MCF 10A (cell line): ENCODE measurements at places on chromosomes 13 and 19.

GRCh38 chr13:50626101-50626547 lies 217.4 kb downstream of the DLEU7 start:
- H3K4me3 ChIP-seq, result no peak overlapping the region
- no peaks in the 10 kb centered on the region for H3K36me3 ChIP-seq
- DNase-seq, result peak; percentile 80
- H3K4me1 ChIP-seq, result no peaks in the 10 kb centered on the region

GRCh38 chr13:93953841-93954240 lies 525.6 kb downstream of the DCT start:
- no peaks in the 10 kb centered on the region for H3K36me3 ChIP-seq
- no peaks in the 10 kb centered on the region for H3K27me3 ChIP-seq
- no peak overlapping the region for H3K4me3 ChIP-seq
- no peak overlapping the region for H3K27ac ChIP-seq

GRCh38 chr19:48454150-48454730 lies 1.1 kb upstream of the KCNJ14 start:
- no peak overlapping the region for H3K4me3 ChIP-seq
- peaks cover 78% of the 10 kb centered on the region for H3K36me3 ChIP-seq
- peaks cover 9% of the 10 kb centered on the region for H3K4me1 ChIP-seq
- H3K27ac ChIP-seq, result peak overlapping the region; percentile 60

GRCh38 chr13:76398425-76398824 lies 487.8 kb downstream of the KCTD12 start:
- H3K27ac ChIP-seq, result no peak overlapping the region
- H3K27me3 ChIP-seq, result no peaks in the 10 kb centered on the region
- H3K4me1 ChIP-seq, result peaks cover 8% of the 10 kb centered on the region
- H3K4me3 ChIP-seq, result no peak overlapping the region
- H3K36me3 ChIP-seq, result no peaks in the 10 kb centered on the region
- peak; percentile 45 for DNase-seq

DNA sequence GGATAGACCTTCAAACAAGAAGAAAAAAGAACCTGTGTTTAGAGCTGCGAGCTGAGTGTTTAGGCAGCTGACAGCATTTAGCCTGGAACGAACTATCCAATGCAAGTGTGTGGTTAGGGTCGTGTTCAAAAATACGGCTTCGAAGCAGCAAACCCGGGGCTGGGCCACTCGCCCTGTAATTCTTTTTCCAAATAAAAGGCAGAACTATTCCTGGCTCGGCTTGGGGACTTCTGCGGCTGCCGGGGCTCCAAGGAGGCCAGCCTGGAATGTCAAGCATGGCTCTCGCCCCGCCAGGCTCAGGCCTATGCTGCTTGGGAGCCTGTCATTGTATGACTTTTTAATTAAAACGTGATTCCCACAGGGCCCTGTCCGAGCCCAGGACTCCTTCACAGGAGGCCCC lies 51.7 kb upstream of the KLF2 start:
- H3K4me3 ChIP-seq, result no peak overlapping the region
- H3K27ac ChIP-seq, result no peak overlapping the region
- no peak for DNase-seq
- no peaks in the 10 kb centered on the region for H3K36me3 ChIP-seq
- H3K27me3 ChIP-seq, result peaks cover 23% of the 10 kb centered on the region
- H3K4me1 ChIP-seq, result peaks cover 6% of the 10 kb centered on the region

DNA sequence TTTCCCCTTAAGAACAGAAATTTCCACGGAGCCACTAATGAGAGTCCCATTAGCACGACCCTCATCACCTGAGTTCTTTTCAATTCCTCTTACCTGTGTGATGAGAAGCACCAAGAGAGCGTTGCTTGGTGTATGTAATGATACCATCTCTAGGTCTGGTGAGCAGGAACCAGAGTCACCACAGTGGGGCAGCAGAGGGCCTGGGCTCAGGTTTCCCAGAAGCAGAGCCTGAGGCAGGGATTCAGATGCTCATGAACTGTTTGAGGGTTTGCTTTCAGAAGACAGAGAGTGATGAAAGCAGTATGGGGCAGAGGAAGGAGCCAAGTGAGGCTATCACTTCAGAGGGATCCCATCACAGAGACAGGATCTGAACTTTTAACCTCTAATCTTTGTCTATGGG lies 3.1 kb upstream of the PTPRH start:
- H3K27me3 ChIP-seq, result no peaks in the 10 kb centered on the region
- DNase-seq, result peak; percentile 57
- no peak overlapping the region for H3K4me3 ChIP-seq
